ENCODE measurements at places on chromosomes 6 and 20. TPM values are rescaled to one million over a fixed set of nuclear protein-coding genes. Genes with fewer than 3 reads are reported as not detected.

DNA sequence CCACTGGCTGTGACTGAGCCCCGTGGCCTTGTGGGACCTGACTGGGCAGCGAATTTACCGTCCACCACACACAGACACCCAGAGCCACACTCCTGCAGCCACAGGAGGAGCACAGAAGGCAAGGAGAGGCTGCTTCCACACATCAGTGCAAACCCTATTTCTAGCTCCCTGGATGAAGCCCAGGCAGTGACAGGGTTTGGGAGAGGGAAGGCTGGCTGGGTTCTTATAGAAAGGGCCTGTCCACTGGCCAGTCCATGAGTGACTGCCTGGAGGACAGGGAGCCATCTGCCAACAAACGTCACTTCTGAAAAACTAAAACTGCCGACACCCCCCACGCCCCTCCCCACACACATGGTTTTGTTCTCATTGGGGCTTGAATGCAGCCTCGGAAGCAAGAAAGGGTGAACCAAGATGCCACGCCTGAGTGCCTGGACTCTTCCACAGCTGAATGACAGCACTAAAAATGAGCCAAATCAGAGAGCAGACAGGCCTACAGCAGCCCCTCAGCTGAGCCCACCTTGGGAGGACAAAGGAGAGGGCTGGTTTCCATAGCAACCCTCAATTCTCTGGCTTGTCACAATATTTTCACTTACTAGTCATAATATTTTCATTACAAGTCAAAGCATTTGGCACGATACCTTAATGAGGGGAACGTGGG, 38.4 kb downstream of the RRBP1 start:
- H3K4me1 ChIP-seq: peaks cover 36% of the 10 kb centered on the region
- no peak for DNase-seq

GRCh38 chr20:35329435-35330139, 37.4 kb upstream of the FAM83C start:
- no peak for DNase-seq
- no peak overlapping the region for H3K4me3 ChIP-seq
- H3K4me1 ChIP-seq: peaks cover 2% of the 10 kb centered on the region
- H3K27ac ChIP-seq: no peak overlapping the region

GRCh38 chr20:60066438-60066823, 108.2 kb downstream of the CDH26 start:
- peaks cover 9% of the 10 kb centered on the region for H3K4me1 ChIP-seq
- no peak overlapping the region for H3K4me3 ChIP-seq
- no peaks in the 10 kb centered on the region for H3K27me3 ChIP-seq
- DNase-seq: no peak

GRCh38 chr6:72761761-72762160, 139.9 kb downstream of the KCNQ5 start:
- DNase-seq: no peak
- no peaks in the 10 kb centered on the region for H3K27me3 ChIP-seq
- no peak overlapping the region for H3K27ac ChIP-seq
- H3K4me1 ChIP-seq: no peaks in the 10 kb centered on the region
- no peaks in the 10 kb centered on the region for H3K36me3 ChIP-seq

DNA sequence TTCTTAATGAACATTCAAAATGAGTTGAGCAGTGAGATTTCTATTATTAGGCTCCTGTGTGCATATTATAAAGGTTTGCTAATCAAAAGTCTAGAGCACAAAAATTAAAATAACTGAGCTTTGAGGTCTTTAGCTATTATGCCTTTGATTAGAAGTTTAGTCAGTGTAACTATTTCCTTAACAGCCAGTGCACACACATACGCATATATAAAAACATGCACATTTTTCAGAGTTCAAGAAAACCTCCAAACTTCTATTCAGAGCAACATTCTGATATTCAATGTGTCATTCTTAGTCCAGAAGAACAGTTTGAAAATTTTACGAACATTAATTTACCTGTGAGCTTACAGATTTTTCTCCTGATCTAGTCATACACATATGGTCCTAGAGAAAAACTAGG, 48.3 kb upstream of the MYB start:
- no peaks in the 10 kb centered on the region for H3K27me3 ChIP-seq
- no peaks in the 10 kb centered on the region for H3K36me3 ChIP-seq
- DNase-seq: no peak

SALL4 gene
- not detected for total RNA-seq

DNA sequence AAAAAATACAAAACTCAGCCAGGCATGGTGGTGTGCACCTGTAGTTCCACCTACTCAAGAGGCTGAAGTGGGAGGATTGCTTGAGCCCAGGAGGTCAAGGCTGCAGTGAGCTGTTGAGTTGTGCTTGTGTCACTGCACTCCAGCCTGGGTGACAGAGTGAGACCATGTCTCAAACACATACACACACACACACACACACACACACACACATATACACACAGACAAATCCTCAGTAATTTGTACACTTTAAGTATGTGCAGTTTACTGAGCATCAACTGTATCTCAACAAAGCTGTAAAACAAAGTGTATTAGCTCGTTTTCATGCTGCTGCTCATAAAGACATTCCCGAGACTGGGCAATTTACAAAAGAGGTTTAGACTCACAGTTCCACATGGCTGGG, 7.3 kb downstream of the TFB1M start:
- no peaks in the 10 kb centered on the region for H3K27me3 ChIP-seq
- H3K36me3 ChIP-seq: no peaks in the 10 kb centered on the region
- no peak for DNase-seq
- no peak overlapping the region for H3K27ac ChIP-seq
- H3K4me1 ChIP-seq: no peaks in the 10 kb centered on the region
- no peak overlapping the region for H3K4me3 ChIP-seq

GRCh38 chr20:38995536-38996044, 33.4 kb downstream of the DHX35 start:
- no peaks in the 10 kb centered on the region for H3K4me1 ChIP-seq
- no peak overlapping the region for H3K27ac ChIP-seq
- no peak for DNase-seq
- H3K27me3 ChIP-seq: no peaks in the 10 kb centered on the region
- no peak overlapping the region for H3K4me3 ChIP-seq
- H3K36me3 ChIP-seq: no peaks in the 10 kb centered on the region

PRR18 gene
- total RNA-seq: 5.1 TPM

DNA sequence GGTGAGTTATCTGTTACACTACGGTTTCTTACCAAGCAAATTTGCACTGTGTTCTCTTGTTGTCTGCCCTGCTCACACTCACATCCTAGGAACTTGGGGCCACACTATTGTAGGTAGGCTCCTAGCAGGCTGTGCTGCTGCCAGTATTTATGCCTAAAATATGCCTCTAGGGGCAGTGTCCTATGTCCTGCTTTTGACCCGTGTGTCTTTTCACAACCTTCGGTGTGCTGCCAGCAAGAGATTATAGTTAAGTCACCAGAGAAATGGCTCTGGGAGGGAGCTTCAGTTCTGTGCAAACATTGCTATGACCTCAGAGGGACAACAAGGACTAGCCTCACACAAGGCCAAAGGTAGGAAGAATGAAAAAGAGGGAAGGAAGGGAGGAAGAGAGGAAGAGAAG, 8.9 kb upstream of the TAAR5 start:
- H3K27me3 ChIP-seq: no peaks in the 10 kb centered on the region
- H3K4me1 ChIP-seq: no peaks in the 10 kb centered on the region
- no peak overlapping the region for H3K4me3 ChIP-seq
- DNase-seq: no peak

KIAA1755 gene
- 16.9 TPM for total RNA-seq

DNA sequence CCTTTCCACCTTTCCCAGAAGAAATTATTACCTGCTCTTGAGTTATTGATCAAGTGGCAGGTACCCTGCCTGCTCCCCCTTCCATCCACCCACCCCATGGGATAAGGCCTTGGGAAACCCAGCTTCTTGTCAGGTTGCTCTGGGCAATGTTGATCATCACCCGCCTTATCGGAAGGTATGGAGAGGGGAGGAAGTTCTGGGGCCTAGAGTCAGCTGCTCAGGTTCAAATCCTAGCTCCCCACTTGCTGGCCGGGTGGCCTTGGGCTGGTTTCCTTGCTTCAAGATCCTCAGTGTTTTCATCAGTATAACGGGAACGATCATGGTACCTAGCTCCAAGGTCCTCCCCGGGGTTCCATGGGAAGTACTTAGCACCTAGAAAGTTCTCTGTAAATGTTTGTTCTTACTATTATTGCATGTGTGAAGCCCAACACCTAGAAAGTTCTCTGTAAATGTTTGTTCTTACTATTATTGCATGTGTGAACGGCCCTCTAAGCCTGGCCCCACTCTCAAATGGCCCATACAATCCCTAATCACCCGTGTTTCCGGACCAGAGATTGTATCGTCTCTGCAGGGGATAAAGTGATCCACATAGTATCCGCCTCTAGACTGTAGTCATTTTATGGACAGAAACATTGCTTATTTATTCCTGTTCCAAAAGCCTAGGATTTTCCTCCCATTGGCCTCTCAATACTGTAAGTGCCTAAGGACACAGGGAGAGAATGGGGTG, 1.1 kb upstream of the PREX1 start:
- no peak for DNase-seq
- no peaks in the 10 kb centered on the region for H3K4me1 ChIP-seq
- no peaks in the 10 kb centered on the region for H3K36me3 ChIP-seq
- no peak overlapping the region for H3K27ac ChIP-seq

GRCh38 chr6:37357288-37357687, 3.5 kb downstream of the RNF8 start:
- H3K36me3 ChIP-seq: no peaks in the 10 kb centered on the region
- DNase-seq: no peak
- H3K4me1 ChIP-seq: peaks cover 2% of the 10 kb centered on the region
- no peak overlapping the region for H3K4me3 ChIP-seq
- no peaks in the 10 kb centered on the region for H3K27me3 ChIP-seq
- no peak overlapping the region for H3K27ac ChIP-seq

ECT2L gene
- total RNA-seq: 0.65 TPM

TMEM181 gene
- total RNA-seq: 18.0 TPM

HLA-DRB5 gene
- 14.0 TPM for total RNA-seq
